ENCODE measurements at places on chromosomes 3 and 15. TPM values are rescaled to one million over a fixed set of nuclear protein-coding genes. Genes with fewer than 3 reads are reported as not detected.

Gene PCOLCE2
- total RNA-seq = not detected

DNA sequence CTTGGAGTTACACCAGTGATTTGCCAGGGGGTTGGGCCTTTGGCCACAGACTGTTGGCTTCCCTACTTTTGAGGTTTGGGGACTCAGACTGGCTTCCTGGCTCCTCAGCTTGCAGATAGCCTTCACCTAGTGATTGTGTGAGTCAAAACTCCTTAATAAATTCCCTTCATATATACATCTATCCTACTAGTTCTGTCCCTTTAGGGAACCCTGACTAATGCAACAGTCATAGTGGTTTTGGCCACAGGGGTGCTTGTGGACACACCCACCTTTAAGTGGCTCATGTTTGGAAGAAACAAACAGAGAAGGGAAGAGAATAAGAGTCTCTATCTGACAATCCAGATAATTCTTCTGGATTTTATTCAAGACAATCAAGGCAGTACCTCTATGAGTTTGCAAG is 457.7 kb downstream of the EPHA3 start:
- DNase-seq = no peak
- H3K36me3 ChIP-seq = no peaks in the 10 kb centered on the region
- H3K27me3 ChIP-seq = no peaks in the 10 kb centered on the region
- H3K4me1 ChIP-seq = no peaks in the 10 kb centered on the region
- no peak overlapping the region for H3K4me3 ChIP-seq
- H3K27ac ChIP-seq = no peak overlapping the region

- H3K4me3 ChIP-seq = peak within 1 kb of the TSS; percentile 91
- peak; percentile 58 for DNase-seq
- peak within 1 kb of the TSS; percentile 38 for H3K27ac ChIP-seq
- H3K36me3 ChIP-seq = no peaks in the 10 kb centered on the region
- peaks cover 21% of the 10 kb centered on the region for H3K4me1 ChIP-seq
- H3K27me3 ChIP-seq = no peaks in the 10 kb centered on the region
Observed at GRCh38 chr3:149129326-149130205, at the start of gene HPS3. Gene HPS3 (plus strand): TSS chr3:149129638. CDS start chr3:149129724, 86 bp downstream.

DNA sequence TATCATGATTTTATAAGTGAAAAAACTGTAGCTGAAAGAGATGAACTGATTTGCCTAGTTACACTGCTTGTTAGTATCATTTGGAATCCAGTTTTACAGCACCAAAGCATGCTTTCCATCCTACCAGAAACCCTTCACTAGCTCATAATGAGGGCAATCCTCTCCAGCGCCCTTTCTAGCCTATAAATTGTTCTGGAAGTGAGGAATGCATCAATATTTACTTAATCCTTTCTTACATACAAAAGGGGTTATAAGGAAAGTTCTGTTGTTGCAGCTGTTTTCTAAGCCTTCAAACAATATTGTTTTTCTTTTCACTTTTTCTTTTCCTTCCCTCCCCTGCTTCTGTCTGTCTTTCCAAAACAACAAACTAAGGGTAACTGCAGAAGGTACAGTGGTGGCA is 11.0 kb upstream of the PCCB start:
- no peak for DNase-seq
- H3K4me3 ChIP-seq = no peak overlapping the region
- no peak overlapping the region for H3K27ac ChIP-seq
- H3K36me3 ChIP-seq = no peaks in the 10 kb centered on the region
- peaks cover 2% of the 10 kb centered on the region for H3K27me3 ChIP-seq

DNA sequence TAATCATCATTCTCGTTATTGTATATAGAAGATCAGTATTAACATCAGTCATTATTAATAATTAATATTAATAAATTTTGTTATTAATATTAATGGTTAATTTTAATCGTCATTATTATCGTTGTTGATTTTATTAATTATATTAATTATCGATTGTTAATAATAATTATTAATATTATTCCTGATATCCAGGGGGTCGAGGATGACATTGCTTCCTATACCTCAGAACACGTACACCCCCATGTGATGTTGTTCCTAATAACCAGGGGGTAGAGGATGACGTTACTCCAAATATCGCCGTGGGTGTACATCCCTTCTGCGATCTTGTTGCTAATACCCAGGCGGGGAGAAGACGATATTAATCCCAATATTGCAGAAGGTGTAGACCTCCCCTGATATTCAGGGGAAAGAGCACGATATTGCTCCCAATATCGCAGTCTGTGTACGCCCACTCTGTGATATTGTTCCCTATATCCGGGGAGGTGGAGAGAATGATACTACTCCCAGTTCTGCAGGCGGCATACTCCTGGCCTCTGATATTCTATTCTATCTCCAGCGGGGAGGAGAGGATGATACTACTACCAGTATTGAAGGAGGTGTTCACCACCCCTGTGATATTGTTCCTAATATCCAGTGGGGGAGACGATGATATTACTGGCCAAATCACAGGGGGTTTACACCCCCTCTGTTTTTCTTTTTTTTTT is 22.3 kb upstream of the BMF start:
- H3K36me3 ChIP-seq = no peaks in the 10 kb centered on the region
- DNase-seq = no peak
- no peak overlapping the region for H3K4me3 ChIP-seq
- H3K4me1 ChIP-seq = no peaks in the 10 kb centered on the region
- H3K27me3 ChIP-seq = no peaks in the 10 kb centered on the region
- H3K27ac ChIP-seq = no peak overlapping the region

DNA sequence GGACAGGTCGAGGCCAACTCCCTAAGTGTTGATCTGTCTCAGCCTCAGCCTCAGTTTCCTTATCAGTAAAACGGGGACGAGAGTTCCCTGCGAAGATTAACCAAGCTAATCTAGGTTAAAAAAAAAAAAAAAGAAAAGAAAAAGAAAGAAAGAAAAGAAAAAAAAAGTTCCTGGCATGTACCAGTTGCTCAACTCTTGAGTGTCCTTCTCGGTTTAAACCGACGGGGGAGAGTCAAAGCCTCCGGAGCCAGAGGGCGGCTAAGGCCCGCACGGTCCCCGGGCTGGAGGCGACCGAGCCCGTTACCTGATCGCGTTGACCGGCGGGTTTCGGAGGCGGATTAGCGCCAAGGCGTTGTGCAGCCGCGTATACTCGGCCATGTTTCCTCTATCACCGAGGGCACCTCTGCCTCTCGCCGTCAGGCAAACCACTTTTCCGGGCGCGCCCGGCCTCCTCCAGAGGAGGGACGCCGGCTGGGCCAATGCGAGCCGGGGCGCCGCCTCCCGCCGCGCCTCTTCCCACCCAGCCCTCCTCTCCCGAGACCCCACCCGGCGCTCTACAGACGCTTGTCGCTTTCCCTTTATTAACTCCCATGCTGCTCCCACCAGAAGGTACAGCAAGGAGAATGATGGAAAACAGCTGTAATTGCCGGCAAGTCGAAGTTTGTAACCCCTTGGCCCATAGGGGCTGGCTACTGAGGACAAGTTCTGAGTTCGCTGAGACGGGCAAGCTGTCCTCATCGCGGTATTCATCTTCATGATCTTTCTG is at the start of gene EHHADH:
TSS of gene EHHADH (minus strand) at position 405 of the 766 bp plus-strand sequence. CDS start at position 378, 27 bp downstream.
- DNase-seq = peak; percentile 64
- no peak within 1 kb of the TSS for H3K27ac ChIP-seq
- peak within 1 kb of the TSS; percentile 72 for H3K4me3 ChIP-seq

- DNase-seq = no peak
- H3K27me3 ChIP-seq = no peaks in the 10 kb centered on the region
- no peak overlapping the region for H3K4me3 ChIP-seq
- H3K4me1 ChIP-seq = peaks cover 68% of the 10 kb centered on the region
- peaks cover 41% of the 10 kb centered on the region for H3K36me3 ChIP-seq
Observed at GRCh38 chr15:74893627-74894026, 3.8 kb downstream of the MPI start.

DNA sequence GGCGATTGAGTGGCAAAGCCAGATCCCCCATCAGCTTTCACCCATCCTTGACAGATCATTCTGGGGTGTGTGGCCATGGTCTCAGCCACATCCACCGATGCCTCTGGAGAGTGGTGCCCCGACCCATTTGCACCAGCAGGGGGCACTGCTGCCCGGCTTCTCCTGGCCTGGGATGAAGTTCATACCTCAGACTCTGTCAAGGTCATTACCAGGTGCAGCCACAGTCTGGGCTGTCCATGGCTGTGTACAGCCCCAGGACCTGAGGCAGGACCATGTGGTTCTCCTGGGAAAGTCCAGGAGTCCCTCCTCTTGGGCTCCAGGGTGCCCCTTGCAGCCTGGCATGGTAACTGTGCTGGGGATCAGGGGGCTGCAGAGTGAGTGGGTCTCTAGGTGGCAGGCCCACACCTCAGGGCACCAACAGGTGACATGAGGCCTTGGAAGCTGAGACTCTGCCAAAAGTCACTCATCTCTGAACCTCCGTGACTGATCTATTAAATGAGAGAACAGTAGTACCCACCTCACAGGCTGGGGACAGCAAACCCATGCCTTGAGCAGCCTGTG is 67.2 kb downstream of the CACNA2D2 start:
- H3K4me3 ChIP-seq = no peak overlapping the region
- DNase-seq = peak; percentile 72
- peaks cover 8% of the 10 kb centered on the region for H3K4me1 ChIP-seq
- no peaks in the 10 kb centered on the region for H3K27me3 ChIP-seq
- H3K27ac ChIP-seq = no peak overlapping the region

DNA sequence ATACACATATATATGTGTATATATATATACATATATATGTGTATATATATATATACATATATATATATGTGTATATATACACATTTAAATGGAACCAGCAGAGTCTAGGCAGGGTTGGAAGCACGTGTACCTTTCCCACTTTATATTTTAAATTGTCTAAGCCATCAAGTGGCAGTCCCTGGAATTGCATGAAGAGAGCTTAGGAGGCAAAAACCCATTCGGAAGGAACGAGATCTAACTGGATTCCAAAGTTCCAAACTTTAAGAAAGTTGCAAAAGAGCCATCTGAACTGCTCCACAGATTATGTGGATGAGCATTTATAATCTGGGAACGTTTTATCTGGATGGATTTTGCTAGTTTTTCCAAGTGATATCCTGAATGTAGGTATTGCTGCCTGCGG is 186.5 kb downstream of the FOXP1 start:
- no peaks in the 10 kb centered on the region for H3K27me3 ChIP-seq
- H3K36me3 ChIP-seq = no peaks in the 10 kb centered on the region
- no peak overlapping the region for H3K4me3 ChIP-seq
- H3K27ac ChIP-seq = peak overlapping the region; percentile 91

DNA sequence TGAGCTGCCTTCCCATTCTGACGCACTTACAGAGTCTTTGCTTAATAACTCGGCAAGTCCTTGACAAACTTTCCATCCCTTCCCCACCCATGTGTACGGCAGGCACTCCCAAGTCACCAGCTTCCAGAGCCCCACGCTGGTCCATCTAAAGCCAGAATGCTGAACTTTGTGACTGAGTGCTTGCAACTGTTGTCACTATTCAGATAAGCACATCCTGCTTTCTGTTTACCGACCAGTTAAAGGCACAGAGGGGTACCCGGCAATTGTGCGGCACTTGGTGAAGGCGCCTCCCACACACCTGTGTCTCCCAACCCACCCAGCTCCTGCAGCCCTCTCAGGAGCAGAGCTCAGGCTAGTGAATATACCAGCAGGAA is 430.6 kb downstream of the FOXP1 start:
- no peak for DNase-seq
- H3K27ac ChIP-seq = no peak overlapping the region
- no peaks in the 10 kb centered on the region for H3K27me3 ChIP-seq
- peaks cover 17% of the 10 kb centered on the region for H3K36me3 ChIP-seq
- H3K4me1 ChIP-seq = peaks cover 28% of the 10 kb centered on the region
- H3K4me3 ChIP-seq = no peak overlapping the region

- H3K4me3 ChIP-seq = no peak overlapping the region
- no peaks in the 10 kb centered on the region for H3K36me3 ChIP-seq
- H3K4me1 ChIP-seq = no peaks in the 10 kb centered on the region
- no peaks in the 10 kb centered on the region for H3K27me3 ChIP-seq
- H3K27ac ChIP-seq = no peak overlapping the region
- DNase-seq = no peak
Observed at GRCh38 chr3:175155172-175155571, 296.0 kb downstream of the NAALADL2 start.

GRCh38 chr15:66931768-66932633 is 133.4 kb upstream of the SMAD3 start:
- no peaks in the 10 kb centered on the region for H3K36me3 ChIP-seq
- H3K4me3 ChIP-seq = no peak overlapping the region
- peaks cover 9% of the 10 kb centered on the region for H3K27me3 ChIP-seq
- no peak overlapping the region for H3K27ac ChIP-seq
- H3K4me1 ChIP-seq = no peaks in the 10 kb centered on the region

DNA sequence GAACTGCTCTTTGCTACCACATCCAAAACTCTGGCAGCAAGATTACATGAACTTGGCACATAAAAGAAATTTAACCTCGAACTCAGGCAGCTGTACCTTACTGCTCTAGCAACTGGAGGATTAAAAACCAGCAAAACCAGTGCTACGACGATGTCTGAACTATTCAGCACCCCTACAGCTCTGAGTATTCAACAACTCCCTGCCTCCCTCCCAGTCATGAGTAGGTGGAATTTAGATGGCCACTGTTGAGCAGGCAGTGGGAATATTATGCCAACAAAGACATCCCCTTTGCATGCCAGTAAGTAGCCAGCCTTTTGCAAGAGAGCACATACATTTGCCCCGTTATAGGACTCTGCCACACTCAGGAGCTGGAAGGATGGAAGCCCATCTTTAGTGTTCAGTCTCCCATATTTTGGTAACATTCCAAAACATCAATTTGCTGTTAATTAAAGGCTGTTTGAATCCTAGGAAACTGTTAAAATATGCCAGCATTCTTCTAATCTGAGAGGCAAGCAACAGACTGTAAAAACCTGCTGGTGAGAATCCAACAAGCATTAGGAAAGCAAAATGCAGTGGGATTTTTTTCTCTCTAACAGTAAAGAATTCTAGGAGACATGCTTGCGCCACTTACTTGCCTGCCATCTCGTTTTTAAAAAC is 85.4 kb downstream of the ZNF385D start:
- H3K27ac ChIP-seq = no peak overlapping the region
- no peak for DNase-seq
- H3K36me3 ChIP-seq = no peaks in the 10 kb centered on the region
- no peaks in the 10 kb centered on the region for H3K4me1 ChIP-seq

Data from CD4-positive, alpha-beta T cell (primary cell).